Transverse colon (tissue), 4 donors: ENCODE measurements at places on chromosomes 16 and 17.

- peak; percentile 83 for DNase-seq
Observed at GRCh38 chr17:78132084-78132676, 1.6 kb downstream of the TMC8 start.

DNA sequence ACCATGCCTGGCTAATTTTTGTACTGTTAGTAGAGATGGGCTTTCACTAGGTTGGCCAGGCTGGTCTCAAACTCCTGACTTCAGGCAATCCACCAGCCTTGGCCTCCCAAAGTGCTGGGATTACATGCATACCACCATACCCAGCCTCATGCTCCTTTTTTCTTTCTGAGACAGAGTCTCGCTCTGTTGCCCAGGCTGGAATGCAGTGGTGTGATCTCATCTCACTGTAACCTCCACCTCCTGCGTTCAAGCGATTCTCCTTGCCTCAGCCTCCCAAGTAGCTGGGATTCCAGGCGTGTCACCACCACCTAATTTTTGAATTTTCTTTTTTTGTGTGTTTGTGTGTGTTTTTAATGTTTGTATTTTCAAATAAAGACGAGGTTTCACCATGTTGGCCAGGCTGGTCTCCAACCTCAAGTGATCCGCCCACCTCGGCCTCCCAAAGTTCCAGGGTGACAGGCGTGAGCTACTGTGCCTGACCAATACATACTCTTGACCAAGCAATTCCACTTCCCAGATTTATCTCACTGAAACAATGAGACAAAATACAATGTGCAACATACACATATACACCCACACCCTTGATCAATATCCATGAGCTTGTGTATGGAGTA, 5.0 kb downstream of the GRB2 start:
- no peak for DNase-seq

DNA sequence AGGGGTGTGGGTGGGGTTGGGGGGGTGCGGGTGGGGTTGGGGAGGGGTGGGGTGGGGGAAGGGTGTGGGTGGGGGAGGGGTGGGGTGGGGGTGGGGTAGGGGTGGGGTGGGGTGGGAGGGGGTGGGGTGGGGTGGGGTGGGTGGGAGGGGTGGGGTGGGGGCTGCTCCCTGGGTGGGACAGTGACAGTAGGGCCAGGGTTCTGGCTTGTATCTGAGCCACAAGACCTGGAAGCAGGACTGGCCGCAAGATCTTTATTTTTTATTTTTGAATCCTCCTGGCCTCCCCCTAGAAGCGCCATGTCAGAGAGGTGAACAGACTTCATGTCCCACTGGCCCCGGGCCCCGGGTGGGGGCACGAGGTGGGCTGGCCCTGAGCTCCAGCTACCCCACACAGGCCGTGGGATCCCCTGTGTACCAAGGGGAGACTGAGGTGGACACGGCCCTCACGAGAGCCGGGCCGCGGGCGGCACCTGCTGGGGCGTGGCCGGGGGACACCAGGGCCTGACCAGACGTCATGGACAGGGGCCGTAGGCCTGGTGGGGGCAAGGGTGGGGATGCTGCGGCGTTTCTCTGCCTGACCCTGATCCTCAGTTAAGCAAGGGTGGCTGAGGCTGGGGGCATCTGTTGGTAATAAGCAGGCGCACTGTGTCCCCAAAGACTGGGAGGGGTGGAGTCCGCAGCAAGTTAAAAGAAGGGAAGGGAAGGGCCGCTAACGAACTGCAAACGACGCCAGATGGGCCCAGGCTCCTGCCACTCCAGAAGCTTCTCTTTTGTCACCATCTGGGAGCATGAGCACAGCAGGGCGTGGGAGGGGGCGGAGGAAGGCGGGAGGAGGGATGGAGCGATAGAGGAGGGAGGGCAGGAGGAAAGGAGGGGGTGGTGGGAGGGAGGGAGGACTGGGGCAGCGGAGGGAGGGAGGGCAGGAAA, 22.3 kb upstream of the PABPN1L start:
- DNase-seq = no peak

GRCh38 chr16:29920288-29921033, 5.6 kb downstream of the KCTD13 start:
- DNase-seq = no peak

- DNase-seq = peak; percentile 88
Observed at GRCh38 chr17:40026816-40027613, 11.8 kb downstream of the CSF3 start.

DNA sequence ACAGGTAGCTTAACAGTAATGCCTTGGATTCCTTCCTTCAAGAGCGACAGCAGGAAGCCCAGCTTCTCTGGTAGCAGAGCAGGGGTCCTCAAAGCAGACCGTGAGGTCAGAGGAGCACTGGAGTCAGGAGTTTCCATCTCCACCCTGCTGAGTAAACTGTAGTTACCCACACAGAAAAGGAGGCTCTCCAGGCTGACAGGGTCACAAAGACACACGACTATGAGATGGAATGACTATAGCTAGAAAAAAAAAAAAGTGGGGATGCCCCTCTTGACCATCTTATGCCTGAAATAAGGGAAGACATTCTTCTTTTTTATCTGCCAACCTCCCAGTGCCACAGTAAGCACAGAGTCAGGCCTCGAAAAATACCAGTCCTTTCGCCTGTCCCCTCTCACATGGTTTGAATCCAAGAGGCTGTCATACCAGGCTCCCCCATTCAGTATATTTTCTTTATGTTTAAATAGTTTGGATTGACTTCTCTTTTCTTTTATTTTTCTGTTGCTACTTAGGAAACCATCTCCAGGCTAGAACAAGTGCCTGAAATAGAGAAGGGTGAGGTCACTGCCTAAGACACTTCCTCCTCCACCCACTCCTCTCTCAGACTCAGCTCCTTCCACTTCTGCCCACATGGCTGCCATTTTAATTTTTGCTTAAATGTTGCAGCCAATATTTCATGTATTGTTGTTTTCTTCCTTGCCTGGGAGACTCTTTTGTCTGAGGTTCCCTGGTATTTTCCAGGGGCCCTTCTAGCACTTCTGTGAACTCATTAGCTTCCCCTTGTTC, 707.4 kb downstream of the MAF start:
- DNase-seq = no peak

DNA sequence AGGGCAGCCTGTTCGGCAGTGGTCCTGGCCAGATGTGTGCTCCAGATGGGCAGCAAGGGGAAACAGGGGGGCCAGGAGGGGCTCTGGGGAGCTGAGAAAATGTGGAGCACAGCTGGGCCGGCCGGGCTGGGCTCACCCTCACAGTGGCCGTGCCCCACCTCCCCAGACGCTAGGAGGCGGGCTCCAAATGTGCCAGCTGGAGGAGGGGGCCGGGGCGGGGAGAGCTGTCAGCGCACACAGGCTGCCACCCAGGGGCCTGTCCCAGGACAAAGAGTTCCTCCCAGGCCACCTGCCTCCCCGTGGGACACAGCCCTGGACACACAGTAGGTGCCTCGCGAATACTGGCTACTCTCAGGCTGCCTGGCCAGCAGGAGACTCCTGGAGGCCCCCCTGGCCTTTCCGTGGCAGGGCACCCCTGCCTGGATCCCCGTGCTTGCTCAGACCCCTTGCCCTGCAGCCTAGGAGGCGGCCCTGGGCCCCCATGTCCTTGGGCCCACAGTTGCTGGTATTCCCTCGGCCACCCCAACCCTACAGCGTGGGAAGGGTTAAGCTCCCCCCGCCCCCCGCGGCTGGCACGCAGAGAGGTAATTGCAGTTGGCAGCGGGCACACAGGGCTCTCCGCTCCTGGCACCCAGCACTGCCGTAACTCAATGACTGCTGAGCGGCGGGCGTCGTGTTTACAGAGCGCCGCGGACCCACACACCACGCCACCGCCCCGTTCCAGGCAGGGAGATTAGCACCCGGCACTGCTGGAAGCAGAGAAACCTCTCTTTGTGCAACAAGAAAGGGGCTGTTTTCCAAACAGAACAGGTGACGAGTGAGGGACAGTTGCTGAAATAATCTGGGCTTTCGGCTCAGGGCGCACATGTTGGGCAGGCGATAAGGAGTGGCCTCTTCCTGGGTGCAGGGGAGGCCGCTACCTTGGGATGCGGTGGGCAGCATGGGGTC, 32.2 kb downstream of the BAHCC1 start:
- DNase-seq = peak; percentile 67

GRCh38 chr16:67936124-67936879, at the start of gene PSMB10:
PSMB10 (minus strand) TSS chr16:67936850; CDS start chr16:67936749, 101 bp downstream.
- DNase-seq = no peak

DNA sequence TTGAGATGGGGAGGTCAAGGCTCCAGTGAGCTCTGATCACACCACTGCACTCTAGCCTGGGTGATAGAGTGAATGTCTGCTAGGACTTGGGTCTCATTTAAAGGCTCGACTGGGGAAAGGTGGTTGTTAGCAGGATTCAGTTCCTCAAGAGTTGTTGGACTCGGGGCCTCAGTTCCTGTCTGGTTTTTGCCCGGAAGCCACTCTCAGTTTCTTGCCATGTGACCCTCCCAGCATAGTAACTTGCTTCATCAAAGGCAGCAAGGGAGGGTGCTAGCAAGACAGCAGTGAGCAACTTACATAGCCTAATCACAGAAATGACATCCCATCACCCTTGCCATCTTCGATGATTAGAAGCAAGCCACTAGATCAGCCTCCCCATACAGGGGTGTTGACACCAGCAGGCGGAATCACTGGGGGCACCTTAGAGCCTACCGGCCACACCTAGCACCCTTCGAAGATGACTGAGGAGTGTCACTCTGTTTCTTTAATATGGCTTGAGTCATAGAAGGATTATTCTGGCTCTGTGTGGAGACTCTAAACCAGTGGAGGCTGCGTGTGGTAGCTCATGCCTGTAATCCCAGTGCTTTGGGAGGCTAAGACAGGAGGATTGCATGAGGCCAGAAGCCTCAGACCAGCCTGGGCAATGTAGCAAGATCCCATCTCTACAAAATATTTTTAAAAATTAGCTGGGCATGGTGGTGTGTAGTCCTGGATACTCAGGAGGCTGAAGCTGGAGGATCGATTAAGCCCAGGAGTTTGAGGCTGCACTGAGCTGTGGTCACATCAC, 13.2 kb upstream of the SCNN1B start:
- DNase-seq = no peak

- no peak for DNase-seq
Observed at GRCh38 chr17:50660887-50661345, 26.2 kb downstream of the ABCC3 start.

GRCh38 chr17:31235110-31235509, 61.9 kb downstream of the OMG start:
- DNase-seq = no peak

GRCh38 chr17:15945527-15946191, 729 bp downstream of the ADORA2B start:
- peak; percentile 36 for DNase-seq

GRCh38 chr16:67893743-67894399, 817 bp downstream of the PSKH1 start:
- DNase-seq = peak; percentile 54

DNA sequence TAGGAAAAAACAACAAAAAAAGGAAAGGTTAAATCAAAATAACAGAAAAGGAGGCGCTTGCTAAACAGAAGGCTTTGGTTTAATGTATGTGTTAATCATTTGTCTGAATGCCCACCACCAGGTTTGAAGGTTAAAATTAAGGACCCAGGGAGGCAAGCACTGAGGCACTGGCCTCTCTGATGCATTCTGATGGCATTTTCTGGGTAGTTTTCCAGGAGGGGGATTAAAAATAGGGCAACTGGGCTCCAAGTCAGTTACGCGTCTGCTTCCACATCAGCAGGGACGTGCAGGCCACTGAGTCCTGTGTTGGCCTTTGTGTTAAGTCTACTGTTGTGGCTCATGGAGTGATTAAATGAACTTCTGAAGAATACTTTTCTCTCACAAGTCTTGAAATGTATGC, 26.9 kb downstream of the MARF1 start:
- no peak for DNase-seq
